Hair follicular keratinocyte (primary cell): ENCODE measurements at places on chromosomes 11 and 22. TPM values are rescaled to one million over a fixed set of nuclear protein-coding genes. Genes with fewer than 3 reads are reported as not detected.

FOLR1 gene
- not detected in 2 replicates for total RNA-seq

SHANK2 gene
- 0.80 and 7.3 TPM in 2 replicates for total RNA-seq

GAB4 gene
- not detected in 2 replicates for total RNA-seq

LGALS12 gene
- not detected in 2 replicates for total RNA-seq

KCNJ11 gene
- not detected in 2 replicates for total RNA-seq

POTEH gene
- not detected in 2 replicates for total RNA-seq

CEP126 gene
- 0.57 and 0.86 TPM in 2 replicates for total RNA-seq

CCDC157 gene
- total RNA-seq, result 0.47 and 2.5 TPM in 2 replicates
